ENCODE measurements at places on chromosomes 12 and 14. TPM values are rescaled to one million over a fixed set of nuclear protein-coding genes. Genes with fewer than 3 reads are reported as not detected.

The KLRF1 gene
- not detected for total RNA-seq

The TMEM30B gene
- under 0.01 TPM for total RNA-seq

The KLHL33 gene
- under 0.01 TPM for total RNA-seq

The FZD10 gene
- not detected for total RNA-seq

The RHOJ gene
- 7.8 TPM for total RNA-seq

The PPP4R4 gene
- total RNA-seq, result 0.56 TPM

The ASPG gene
- not detected for total RNA-seq

The CD163L1 gene
- total RNA-seq, result 1.6 TPM

The TULP3 gene
- 31.1 TPM for total RNA-seq

The LRRC10 gene
- not detected for total RNA-seq

The OAS3 gene
- 4.4 TPM for total RNA-seq

The KLRB1 gene
- not detected for total RNA-seq

The CCDC175 gene
- not detected for total RNA-seq

The SMCO2 gene
- not detected for total RNA-seq

The CLEC2B gene
- total RNA-seq, result 0.56 TPM

The TAS2R13 gene
- 0.90 TPM for total RNA-seq

The TSPAN19 gene
- not detected for total RNA-seq

The EXOC3L4 gene
- not detected for total RNA-seq

The FLVCR2 gene
- 1.4 TPM for total RNA-seq

The GPR135 gene
- 1.3 TPM for total RNA-seq

The HOTAIR gene
- total RNA-seq, result not detected

The RIMKLB gene
- 23.1 TPM for total RNA-seq

The TMEM52B gene
- 3.1 TPM for total RNA-seq

The TMX1 gene
- total RNA-seq, result 24.7 TPM

The AMHR2 gene
- total RNA-seq, result not detected

The LRFN5 gene
- 3.6 TPM for total RNA-seq

The TGM1 gene
- total RNA-seq, result 0.56 TPM

The GLIPR1L1 gene
- total RNA-seq, result not detected

The RNASE1 gene
- not detected for total RNA-seq

The PZP gene
- not detected for total RNA-seq

The HIF1A gene
- total RNA-seq, result 301 TPM

The SMAGP gene
- 15.6 TPM for total RNA-seq

The KRT73 gene
- not detected for total RNA-seq

Measured in IMR-90 (cell line).